ENCODE measurements at places on chromosomes 7 and 10. TPM values are rescaled to one million over a fixed set of nuclear protein-coding genes. Genes with fewer than 3 reads are reported as not detected.

DNA sequence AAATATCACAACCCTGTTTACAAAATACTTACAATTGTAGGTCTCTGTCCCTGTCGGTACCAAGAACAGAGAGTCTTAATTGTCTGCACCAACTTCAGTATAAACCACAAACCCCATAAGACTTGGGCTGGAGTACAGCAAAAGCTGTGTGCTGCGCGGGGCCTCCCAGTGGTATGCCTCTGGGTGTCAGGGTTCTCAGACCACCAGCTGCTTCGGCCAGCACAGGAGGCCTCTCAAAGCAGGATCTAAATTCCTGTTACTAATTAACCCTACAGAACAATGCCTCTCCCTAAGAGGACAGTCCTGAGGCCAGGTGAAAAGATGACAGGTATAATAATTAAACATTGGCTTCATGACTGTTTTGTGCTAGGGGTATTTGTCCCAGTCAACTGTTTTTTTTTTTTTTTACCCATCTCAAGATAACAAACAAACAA lies 957 bp upstream of the SVIL start:
- no peak overlapping the region for H3K4me3 ChIP-seq
- DNase-seq = no peak
- no peaks in the 10 kb centered on the region for H3K36me3 ChIP-seq
- H3K27me3 ChIP-seq = no peaks in the 10 kb centered on the region

- H3K4me3 ChIP-seq = no peak overlapping the region
- H3K27ac ChIP-seq = no peak overlapping the region
- no peak for DNase-seq
These were observed 747.0 kb downstream of the TNS3 start for GRCh38 chr7:46834921-46835320.

GRCh38 chr7:52911326-52911725 lies 124.1 kb upstream of the POM121L12 start:
- H3K36me3 ChIP-seq = no peaks in the 10 kb centered on the region
- H3K27ac ChIP-seq = no peak overlapping the region
- H3K4me3 ChIP-seq = no peak overlapping the region
- DNase-seq = no peak

DNA sequence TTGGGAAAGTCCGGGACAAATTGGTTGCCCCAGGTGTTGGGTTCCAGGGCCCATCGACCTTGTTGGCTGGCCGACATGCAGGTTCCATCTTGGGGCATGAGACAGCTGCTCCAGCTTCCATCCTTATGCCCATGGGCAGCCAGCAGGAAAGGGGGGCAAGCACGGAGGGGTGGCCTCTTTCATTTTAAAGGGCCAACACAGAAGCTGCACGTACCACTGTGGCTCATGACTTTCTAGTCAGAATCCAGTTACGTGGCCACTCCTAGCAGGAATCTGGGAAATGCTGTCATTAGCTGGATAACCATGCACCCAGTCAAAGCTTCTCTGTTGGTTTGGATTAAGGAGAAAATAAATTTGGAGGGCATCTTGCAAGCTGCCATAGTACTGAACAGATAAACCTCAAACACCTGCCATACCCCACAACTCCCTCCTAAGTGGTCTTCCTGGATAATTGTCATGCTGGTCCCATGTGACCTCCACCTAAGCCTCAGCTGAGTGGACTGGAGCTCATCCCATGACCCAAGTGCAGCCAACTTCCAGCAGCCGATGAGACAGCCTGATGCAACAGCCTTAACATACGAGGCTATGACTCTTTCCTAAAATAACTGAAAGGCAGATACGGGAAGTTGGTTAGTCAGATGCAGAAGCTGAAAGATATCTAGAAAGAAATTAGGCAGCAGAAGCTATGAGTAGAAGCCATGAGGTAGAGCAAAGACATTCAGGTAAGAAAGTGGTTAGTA lies 21.4 kb upstream of the GSDME start:
- H3K27ac ChIP-seq = no peak overlapping the region
- H3K4me3 ChIP-seq = no peak overlapping the region
- no peaks in the 10 kb centered on the region for H3K27me3 ChIP-seq
- H3K4me1 ChIP-seq = peaks cover 4% of the 10 kb centered on the region
- no peaks in the 10 kb centered on the region for H3K36me3 ChIP-seq

- H3K27me3 ChIP-seq = no peaks in the 10 kb centered on the region
- no peaks in the 10 kb centered on the region for H3K4me1 ChIP-seq
- no peaks in the 10 kb centered on the region for H3K36me3 ChIP-seq
- no peak overlapping the region for H3K4me3 ChIP-seq
- DNase-seq = no peak
- H3K27ac ChIP-seq = no peak overlapping the region
These were observed 6.7 kb upstream of the TPST1 start for GRCh38 chr7:66198469-66198868.

GRCh38 chr7:123439191-123439590 lies 95.2 kb downstream of the IQUB start:
- H3K27ac ChIP-seq = no peak overlapping the region
- H3K4me1 ChIP-seq = no peaks in the 10 kb centered on the region
- no peak for DNase-seq

DNA sequence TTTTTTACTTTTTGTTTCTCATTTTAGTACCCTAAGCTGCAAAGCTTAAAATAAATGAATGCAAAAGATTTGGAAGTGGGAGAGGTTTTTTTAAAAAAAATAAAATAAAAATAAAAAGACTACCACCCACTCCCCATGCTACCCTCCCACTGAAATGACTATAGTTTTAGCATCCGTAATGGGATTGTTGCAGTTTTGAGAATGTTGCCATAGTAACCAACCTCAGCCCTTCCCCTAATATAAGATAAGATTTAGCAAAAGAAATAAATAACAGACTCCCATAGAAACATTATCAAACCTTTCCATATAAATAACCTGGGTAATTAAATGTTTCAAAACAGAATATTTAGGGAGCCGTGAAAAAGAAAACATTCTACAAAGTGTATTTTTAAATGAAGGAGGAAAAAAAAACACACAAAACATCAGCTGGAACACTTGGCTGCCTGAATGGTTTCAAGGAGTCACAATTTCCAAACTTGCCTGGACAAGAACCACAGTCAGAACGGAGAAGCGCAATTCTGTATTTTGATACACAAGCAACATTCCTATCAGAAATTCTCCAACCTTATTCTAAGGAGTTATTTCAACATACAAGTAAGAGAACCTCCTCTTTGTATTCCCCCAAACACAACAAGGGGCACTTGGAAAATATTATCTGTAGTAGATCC lies 57.4 kb downstream of the DGKI start:
- H3K4me3 ChIP-seq = no peak overlapping the region
- H3K36me3 ChIP-seq = no peaks in the 10 kb centered on the region
- H3K27ac ChIP-seq = no peak overlapping the region
- no peaks in the 10 kb centered on the region for H3K4me1 ChIP-seq
- no peaks in the 10 kb centered on the region for H3K27me3 ChIP-seq

DNA sequence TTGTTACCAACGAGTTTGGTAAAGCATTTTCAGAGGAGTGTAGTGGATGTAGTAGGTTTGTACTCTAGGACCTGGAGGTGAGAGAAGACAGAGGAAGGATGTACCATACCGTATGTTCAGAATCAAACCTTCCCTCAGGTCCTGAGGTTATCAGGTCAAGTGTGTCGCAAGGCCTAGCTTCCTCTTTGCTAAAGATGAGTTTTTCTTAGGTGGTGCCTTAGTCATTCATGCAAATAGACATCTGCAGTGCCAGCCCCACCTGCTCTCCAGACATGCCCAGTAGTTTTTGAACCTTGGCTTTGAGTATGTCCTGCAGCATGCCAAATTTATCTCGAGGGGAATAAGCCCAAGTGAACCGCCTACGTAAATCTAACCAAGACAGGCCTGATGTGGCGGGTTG lies 71.3 kb downstream of the HDAC9 start:
- no peaks in the 10 kb centered on the region for H3K27me3 ChIP-seq
- H3K36me3 ChIP-seq = no peaks in the 10 kb centered on the region
- no peak overlapping the region for H3K27ac ChIP-seq
- no peak for DNase-seq
- H3K4me3 ChIP-seq = no peak overlapping the region

Gene OR2A12
- not detected for total RNA-seq
